ENCODE measurements at places on chromosomes 5 and 9.

DNA sequence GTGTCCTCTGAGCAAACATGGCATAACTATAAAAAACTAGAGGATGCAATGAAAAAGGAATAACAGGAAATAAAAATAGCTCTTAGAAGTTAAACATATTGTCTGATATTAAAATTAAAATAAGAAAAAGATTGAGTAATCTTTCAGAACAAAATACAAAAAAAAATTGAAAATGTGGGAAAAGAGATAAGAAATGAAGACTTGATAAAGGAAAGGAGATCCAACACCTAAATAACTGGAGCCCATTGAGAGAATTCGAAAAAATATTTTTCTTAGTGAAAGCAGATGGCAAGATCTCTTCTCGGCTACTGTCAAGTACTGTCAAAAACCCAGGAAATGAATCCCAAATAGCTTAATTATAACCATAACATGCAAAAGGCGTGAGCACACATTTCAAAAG is 24.9 kb downstream of the LIFR start:
- no peaks in the 10 kb centered on the region for H3K36me3 ChIP-seq
- no peak overlapping the region for H3K27ac ChIP-seq
- DNase-seq = no peak
- peaks cover 30% of the 10 kb centered on the region for H3K27me3 ChIP-seq

DNA sequence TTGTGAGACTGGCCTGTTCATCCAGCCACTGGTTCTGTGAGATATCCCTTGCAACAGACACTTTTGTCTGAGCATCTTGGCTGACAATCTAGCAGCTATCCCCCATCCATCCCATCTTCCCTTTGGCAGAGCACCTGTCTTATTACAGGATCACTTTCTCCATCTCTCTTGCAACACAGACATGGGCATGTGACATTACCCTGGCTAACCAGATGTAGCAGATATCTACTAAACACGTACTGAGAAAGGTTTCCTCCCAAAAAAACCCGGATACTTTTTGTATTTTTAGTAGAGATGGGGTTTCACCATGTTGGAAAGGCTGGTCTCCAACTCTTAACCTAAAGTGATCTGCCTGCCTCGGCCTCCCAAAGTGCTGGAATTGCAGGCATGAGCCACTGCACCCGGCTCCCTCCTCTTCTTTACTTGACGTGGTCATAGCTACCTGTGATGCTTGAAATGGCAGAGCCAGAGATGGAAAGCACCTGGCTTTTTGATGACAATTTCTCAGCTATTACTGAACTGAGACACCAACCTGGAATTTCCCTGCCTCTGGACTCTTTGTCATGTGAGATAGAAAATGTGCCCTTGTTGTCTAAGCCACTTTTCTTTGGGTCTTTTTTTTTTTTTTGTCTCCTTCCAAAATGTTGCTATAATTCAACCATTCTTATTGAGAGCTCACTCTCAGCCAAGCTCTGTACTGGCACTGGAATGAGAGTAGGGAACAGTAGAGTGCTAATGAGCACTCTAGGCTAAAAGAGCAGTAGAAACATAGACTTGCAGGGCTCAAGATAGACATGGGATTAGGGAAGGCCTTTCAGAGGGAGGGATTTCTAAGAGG is 32.6 kb downstream of the FNBP1 start:
- peaks cover 5% of the 10 kb centered on the region for H3K36me3 ChIP-seq
- no peak for DNase-seq

DNA sequence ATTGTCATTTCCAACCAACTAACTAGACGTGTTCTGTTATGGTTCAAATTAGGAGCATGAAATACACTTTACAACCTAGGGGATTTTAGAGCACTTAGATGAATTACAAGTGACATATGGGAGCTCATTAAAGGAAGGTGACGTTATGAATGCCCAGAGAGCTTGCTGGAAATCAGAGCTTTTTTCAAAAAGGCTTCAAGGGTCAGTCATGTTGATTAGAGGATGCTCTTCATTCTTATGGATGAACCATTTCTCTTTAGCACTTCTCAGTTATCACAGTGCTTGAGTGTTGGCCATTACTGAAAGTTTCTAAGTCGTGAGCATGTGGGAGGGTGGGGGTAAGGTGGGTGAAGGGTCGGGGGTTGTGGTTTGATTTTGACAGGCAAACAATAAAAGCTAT is 1245.5 kb upstream of the DMAC1 start:
- H3K4me1 ChIP-seq = no peaks in the 10 kb centered on the region
- no peaks in the 10 kb centered on the region for H3K27me3 ChIP-seq
- no peaks in the 10 kb centered on the region for H3K36me3 ChIP-seq
- H3K27ac ChIP-seq = no peak overlapping the region
- no peak for DNase-seq

DNA sequence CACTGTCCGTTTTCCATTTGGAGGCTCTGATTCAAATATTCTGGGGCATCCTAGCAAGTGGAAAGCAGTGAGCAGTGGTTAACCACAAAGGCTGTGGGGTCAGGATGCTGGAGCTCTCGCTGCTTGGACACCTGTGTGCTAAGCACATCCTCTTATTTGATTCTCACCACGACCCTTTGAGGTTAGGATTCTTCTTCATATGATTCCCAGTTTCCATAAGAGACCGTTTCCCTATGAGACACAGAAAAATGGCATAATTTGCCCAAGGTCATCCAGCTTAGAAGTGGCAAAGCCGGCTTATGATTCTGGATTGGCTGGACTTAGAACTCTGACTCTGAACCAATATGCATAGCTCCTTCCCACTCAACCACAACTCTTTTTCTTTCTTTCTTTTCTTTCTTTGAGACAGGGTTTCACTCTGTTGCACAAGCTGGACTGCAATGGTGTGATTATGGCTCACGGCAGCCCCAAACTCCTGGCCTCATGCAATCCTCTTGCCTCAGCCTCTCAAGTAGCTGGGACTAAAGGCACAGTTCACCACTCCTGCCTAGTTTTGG is 207.7 kb downstream of the TTLL11 start:
- H3K27me3 ChIP-seq = no peaks in the 10 kb centered on the region
- no peak overlapping the region for H3K4me3 ChIP-seq
- H3K27ac ChIP-seq = no peak overlapping the region
- H3K4me1 ChIP-seq = peaks cover 2% of the 10 kb centered on the region

Data from natural killer cell treated with Interleukin-12 subunit alpha and Interleukin-12 subunit beta and Interleukin-15 and Interleukin-18, amount 100 ng/mL, for 72 hours (primary cell).